ENCODE measurements at places on chromosomes 11 and 22.
A peak's percentile ranks its signal among the peaks of the same experiment; 100 is the strongest.

DNA sequence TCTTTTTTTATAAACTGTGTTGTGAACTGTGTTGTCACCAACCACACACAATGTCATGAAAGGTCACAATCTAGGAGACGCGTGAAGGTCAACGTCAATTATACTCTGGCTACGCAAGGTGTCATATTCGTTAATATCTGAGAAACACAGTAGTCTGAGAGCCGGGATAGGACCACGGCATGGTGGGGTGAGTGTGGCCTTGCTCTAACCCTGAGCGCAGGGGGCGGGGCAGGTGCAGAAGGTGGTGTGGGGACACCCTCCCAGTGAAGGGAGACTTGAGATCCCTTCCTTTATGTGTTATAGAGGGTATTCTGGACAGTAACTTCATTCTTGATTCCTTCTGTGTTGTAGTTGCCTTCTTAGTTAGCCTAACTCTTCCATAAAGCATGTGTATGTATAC, 883.0 kb downstream of the OPCML start:
- no peak for DNase-seq

DNA sequence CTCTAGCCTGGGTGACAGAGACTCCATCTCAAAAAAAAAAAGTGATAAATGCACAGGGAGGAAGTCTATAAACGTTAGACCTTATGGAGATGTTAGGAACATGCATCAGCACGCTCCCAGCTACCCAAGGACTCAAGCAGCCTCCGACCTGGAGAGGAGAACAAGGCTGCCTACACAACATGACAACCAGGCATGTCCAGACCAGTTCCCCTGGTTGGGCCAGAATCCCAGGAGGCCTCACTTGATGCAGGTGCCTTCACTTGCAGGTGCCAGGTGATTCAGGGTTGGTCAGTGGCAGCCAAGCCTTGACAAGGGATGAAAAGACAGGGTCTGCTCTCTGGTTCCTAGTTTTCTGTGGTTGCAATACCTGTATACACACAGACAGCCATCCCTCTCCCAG, 5.9 kb downstream of the RANGAP1 start:
- DNase-seq: no peak

GRCh38 chr11:61281581-61282250, 13.4 kb downstream of the VWCE start:
- DNase-seq: peak; percentile 20

GRCh38 chr22:23218867-23219251, 38.5 kb downstream of the BCR start:
- no peak for DNase-seq

- no peak for DNase-seq
Observed at GRCh38 chr11:134385774-134386565, 26.1 kb downstream of the B3GAT1 start.

DNA sequence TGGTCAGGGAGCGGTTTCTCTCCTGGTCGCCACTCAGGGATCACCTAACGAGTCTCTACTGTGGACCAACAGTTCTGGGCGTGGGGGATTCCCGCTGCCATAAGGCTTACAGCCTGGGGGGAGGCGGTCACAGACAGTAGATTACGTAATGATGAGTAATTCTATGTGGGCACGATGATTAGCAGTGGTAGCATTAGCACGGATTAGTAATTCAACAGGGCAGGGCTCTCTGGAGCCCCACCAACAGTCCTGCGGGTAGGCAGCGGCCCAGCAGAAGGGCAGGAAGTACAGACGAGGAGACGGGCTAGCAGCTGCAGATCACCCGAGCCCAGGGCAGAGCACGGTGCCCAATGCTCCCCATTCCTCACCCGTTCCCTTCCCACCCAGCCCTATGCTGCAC, 3.6 kb downstream of the SHISAL1 start:
- DNase-seq: peak; percentile 29

- DNase-seq: no peak
Observed at GRCh38 chr22:41870786-41871185, 37.9 kb downstream of the SREBF2 start.

DNA sequence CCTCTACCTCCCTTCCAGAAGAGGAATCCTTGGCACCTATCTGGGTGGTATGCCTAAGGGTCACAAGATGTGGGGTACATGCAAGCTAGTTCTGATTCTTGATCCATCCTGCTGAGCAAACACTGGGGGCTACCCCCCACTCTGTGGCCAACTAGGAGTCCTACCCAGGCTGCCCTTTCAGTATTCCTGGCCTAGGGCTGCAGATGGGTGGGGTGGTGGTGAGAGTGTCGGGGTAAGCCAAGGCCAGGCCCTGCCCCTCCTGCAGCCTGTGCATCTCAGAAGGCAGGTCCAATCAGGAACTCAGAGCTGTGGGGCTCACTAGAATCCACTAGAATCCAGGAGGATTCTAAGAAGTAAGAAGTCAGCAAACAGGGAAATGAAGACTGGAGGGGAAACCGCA, 10.9 kb downstream of the SSH3 start:
- no peak for DNase-seq

GRCh38 chr22:27895600-27895999, 23.5 kb downstream of the PITPNB start:
- no peak for DNase-seq

GRCh38 chr22:20305894-20306645, 13.8 kb downstream of the DGCR6L start:
- DNase-seq: no peak

GRCh38 chr11:70601861-70602538, 203.7 kb downstream of the CTTN start:
- DNase-seq: no peak

GRCh38 chr11:32885556-32885955, 7.1 kb upstream of the QSER1 start:
- DNase-seq: no peak

Measured in CD8-positive, alpha-beta T cell (primary cell).